NCI-H187 treated with DMSO at 0.1 percent for 48 hours (cell line): ENCODE measurements at places on chromosomes 4 and X.

GRCh38 chr4:98653890-98654867 lies 4.2 kb downstream of the TSPAN5 start:
- DNase-seq = no peak

GRCh38 chrX:97374266-97374665 lies 490.6 kb downstream of the RPA4 start:
- DNase-seq = no peak

DNA sequence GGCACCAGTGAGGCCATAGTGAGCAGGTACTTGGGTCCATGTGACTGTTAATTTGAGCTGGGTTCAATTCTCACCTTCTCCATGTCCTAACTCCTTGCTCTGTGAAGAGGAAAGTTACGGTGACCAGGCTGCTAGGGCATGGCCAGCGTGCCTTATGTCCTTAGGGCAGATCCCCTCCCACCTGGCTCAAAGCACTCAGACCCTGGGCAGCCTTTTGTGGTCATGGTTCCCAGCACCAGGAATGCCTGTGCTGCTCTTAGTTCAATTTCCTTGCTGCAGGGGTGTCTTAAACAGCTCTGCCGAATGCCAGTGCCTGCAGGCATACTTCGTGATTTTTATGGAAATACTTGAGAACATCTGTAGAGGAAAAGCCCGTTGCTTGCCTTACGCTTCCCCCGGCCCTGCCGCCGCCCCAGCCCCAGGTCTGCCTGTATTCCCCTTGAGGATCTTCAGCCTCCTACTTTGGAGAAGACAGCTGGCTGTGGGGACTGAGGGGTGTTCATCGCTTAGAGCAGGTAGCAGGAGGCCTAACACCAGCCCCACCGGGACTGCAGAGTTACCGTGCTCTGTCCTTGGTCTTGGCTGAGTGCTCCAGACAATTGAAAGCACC lies 3.1 kb upstream of the CDK16 start:
- DNase-seq = no peak

GRCh38 chr4:53716011-53716410 lies 124.7 kb upstream of the LNX1 start:
- DNase-seq = no peak

- DNase-seq = no peak
Observed at GRCh38 chrX:154308108-154308946, 12.7 kb downstream of the TKTL1 start.

GRCh38 chr4:139457318-139457717 lies 3.4 kb downstream of the RAB33B start:
- DNase-seq = no peak

- no peak for DNase-seq
Observed at GRCh38 chr4:89324671-89325070, 17.1 kb upstream of the GPRIN3 start.

- no peak for DNase-seq
Observed at GRCh38 chr4:146450524-146450923, 71.2 kb downstream of the SLC10A7 start.

GRCh38 chr4:127586922-127587571 lies 45.7 kb upstream of the INTU start:
- DNase-seq = no peak

- DNase-seq = no peak
Observed at GRCh38 chrX:68503836-68504636, 5.2 kb downstream of the YIPF6 start.

GRCh38 chrX:3527166-3527565 lies 180.7 kb upstream of the MXRA5 start:
- DNase-seq = no peak

DNA sequence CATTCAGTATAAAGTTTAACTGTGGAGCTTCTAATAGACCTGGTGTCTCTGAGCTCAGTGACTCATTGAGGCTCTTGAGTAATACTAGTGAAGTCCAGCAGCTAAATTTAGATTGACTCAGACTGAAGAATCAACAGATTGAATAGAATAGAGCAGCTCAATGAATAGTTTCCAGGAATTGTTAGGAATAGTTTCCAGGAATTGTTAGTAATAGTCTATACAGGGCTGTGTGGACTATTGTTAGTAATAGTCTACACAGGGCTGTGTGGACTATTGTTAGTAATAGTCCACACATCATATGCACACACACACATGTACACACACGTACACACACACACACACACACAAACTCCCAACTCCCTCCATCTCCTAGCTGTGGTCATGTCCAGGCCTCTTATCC lies 3.0 kb downstream of the GIMD1 start:
- DNase-seq = no peak

DNA sequence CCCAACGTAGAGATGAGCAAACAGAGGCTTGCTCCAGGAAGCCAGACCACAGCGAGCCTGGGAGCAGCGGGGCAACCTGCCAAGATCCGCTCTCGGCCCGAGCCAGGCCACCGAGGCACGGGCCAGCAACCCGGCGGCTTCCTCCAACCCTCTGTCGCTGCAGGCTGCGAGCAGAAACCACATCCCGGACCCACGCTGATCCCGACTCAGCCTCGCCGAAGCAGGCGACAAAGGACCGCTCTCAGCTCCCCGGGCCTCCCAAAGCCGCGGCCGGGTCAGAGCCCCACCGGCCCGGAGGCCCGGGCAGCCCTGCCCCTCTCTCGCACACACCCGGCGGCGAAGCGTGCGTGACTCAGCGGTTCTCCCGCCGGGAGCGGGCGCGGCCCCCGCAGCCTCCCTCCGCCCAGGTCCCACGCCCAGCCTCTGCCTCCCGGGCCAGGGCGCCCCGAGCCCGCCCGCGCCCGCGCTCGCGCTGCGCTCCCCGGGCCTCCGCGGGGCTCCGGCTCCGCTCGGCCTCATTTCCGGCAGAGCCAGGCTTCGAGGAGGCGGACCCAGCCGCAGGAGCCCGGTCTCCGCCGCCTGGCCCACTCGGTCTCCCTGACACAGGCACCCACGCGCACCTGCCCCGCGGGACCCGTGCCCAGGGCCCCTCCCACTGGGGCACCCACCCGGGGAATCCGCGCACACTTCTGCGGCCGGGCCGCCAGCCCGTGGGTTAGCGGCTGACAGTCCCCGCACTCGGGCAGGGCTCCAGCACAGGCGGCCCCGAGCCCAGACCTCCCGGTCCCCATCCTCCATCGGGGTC lies 1.7 kb downstream of the PPP2R2C start:
- no peak for DNase-seq

- no peak for DNase-seq
Observed at GRCh38 chrX:50168241-50168687, 32.5 kb downstream of the AKAP4 start.

DNA sequence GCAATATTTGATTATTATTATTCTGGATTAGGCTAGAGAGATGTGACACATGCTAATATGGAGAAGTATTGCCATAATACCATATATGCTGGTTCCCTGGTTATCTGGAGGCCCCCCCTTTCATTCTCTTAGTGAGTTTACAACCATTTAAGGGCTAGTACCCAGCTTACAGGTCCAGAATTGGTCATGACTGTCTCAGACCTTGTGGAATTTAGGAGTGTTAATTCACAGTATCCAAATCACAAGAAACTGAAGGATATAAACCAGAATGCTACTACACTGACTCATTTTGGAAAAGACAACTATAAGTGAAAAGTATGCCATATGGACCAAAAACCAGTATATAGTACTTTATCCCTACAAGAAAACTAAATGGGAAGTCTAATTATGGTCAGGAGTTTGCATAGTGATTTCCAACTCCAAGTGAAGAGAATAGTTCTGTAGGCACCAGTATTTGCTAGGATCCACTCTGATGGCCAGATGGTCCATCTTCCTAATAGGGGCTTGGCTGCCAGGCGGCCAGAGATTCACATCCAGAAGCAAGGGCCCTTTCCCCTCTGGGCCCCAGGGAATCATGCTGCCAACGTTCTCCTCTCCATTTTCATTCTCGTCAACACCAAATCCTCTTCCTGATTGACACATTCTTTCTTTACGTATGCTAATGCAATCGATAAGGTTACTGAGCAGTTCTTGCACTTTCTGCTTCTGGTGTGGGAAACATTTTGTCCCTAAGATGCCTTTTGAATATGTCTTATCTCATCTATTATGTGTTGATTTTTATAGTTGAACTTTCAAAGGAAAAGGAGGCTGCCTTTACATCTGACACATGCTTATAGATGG lies 123.6 kb downstream of the SHROOM3 start:
- DNase-seq = no peak

DNA sequence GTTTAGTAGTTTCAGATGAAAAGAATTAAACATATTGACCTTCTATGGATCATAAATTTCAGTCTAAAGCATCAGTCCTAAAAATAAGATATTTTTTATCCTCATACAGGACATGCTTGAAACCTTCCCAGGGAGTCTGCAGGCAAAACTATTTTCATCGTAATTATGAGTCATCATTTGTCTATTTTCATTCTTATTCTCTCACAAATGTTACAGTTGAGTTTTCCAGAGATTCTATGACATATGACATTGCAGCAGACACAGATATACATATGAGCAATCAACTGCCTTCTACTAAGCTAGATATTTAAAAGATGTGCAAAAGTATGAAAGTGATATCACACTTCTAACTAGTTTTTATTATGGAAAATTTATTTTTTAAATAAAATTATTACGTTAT lies 398.0 kb downstream of the MAGEB5 start:
- DNase-seq = no peak

GRCh38 chr4:113181289-113182007 lies 132.0 kb downstream of the ANK2 start:
- DNase-seq = no peak

DNA sequence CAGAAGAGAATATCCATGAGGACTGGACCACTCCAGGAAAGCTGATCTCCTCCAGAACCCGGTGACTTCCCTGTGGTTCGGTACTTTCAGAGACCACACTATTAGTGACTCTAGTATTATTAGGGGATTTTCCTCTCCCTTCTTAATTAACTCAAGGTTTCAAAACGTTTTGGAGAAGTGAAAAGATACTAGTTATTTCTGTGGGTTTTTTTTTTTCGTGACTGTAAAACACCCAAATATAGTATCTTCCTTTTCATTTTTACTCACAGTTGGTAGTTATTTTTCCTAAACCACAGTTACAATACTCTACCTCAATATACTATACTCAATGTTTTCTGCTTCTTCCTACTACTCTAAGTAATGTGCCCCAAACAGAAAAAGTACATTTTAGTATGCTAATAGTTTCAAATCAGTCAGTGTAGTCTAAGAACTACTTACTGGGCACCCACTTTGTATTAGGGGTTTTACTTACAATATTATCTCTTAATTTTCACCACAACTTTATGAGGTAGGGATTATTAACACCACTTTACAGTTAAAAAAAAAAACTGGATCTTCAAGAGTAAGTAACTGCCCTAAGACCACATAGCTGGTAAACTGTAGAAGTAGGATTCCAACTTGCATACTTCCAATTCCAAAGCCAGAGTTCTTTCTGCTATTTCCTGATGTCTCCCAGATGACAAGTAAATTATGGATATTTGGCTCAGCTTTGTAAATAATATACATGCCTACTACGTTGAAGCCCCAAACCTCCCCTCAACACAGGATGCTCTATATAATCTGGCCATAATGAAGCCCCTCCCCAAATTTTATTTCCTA lies 45.0 kb downstream of the SLC9A7 start:
- no peak for DNase-seq

DNA sequence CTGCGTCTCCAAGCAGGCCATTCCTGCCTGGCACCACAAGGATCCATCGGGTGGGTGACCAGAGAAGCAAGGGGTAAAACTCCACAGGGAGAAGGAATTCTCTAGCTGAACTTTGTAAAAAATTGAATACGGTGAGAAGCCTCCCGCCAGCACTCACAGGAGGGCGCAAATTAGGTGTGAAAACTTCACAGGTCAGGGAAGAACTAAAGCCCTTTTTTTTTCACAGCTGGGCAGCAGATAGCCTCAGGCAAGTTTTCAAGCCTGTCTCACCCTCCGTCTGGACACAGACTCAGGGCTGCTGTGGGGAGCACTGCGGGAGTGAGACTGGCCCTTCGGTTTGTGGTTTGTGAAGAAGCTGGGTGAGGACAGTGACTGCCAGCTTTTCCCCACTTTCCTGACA lies 224.1 kb upstream of the FGF16 start:
- DNase-seq = no peak

- DNase-seq = no peak
Observed at GRCh38 chrX:123927845-123928244, 33.7 kb upstream of the STAG2 start.

- no peak for DNase-seq
Observed at GRCh38 chr4:39942507-39942906, 35.2 kb downstream of the PDS5A start.

GRCh38 chrX:69718102-69718501 lies 102.2 kb downstream of the EDA start:
- no peak for DNase-seq

DNA sequence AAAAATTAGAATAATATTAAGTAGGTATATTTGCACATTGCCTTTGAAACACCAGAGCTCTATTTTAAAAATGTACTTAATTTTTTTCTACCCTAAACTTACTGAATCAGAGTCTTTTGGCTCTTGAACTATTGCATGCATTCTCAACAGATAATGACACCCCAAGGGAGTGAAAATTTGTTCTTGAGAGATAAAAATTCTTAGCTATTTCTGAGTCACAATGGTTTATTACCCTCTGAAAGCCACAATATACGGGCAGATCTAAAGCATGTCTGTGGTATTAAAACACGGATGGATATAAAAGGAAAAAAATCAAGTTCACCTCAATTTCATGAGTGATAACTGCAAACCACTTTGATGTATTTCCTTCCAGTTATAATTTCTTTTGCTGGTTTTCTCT lies 636.3 kb upstream of the FTHL17 start:
- DNase-seq = no peak

GRCh38 chr4:128955751-128956150 lies 137.6 kb downstream of the SCLT1 start:
- no peak for DNase-seq

DNA sequence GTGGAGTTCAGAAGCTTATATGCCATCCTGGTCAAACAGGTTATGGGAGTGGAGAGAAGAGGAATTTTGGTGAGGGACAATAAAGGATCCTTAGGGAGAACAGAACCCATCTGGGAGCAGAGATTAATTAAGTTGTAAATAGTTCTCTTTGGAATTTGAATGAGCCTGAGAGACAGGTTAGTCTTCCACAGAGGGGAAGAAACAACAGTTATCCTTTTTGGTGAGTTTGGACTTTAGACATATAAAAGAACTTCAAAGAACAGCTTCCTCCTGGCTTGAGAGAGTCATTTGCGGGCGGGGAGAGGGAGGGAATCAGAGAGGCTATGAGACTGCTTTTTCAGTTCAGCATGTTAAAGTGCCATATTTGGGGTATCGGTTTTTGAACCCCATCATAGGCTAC lies 793.3 kb upstream of the MAGEB2 start:
- DNase-seq = no peak
